Right atrium auricular region (tissue), 2 donors: ENCODE measurements at places on chromosomes 3 and 15. TPM values are rescaled to one million over a fixed set of nuclear protein-coding genes. Genes with fewer than 3 reads are reported as not detected.

Gene AADAC
- total RNA-seq = 0.70 TPM

Gene LINGO1
- total RNA-seq = 9.4 TPM

GRCh38 chr15:98899272-98900021 lies 108.1 kb downstream of the PGPEP1L start:
- no peak for DNase-seq

GRCh38 chr3:169337500-169338078 lies 325.9 kb downstream of the MECOM start:
- no peak for DNase-seq

Gene C2CD4A
- total RNA-seq = 0.16 TPM
